Activated naive CD4-positive, alpha-beta T cell treated with anti-CD3 and anti-CD28 coated beads, Interleukin-2, amount 50 U/mL, for 72 hours (primary cell): ENCODE measurements at places on chromosomes 12 and 14.
A peak's percentile ranks its signal among the peaks of the same experiment; 100 is the strongest.

DNA sequence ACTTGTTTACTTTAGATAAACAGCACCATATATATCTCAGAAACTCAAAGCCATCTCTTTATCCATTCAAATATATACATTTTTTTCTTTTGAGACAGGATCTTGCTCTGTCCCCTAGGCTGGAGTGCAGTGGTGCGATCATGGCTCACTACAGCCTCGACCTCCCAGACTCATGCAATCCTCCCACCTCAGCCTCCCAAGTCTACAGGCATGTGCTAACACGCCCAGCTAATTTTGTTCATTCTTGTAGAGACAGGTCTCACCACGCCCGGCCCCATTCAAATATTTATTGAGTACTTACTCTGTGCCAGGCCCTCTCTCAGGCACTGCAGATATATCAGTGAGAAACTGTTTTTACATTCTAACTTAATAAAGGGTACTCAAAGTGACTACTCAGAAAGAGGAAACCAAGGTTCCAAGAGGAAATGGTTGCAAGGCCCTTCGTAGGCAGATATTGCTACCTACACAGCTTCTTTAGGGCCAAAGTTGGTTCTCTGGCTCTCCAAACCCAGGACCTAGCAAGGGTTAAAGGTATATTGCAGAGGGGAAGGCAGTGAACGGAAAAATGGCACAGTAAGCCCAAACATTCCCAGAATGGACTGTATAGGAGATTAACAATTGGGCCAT lies 2.9 kb downstream of the ATXN3 start:
- DNase-seq, result no peak

DNA sequence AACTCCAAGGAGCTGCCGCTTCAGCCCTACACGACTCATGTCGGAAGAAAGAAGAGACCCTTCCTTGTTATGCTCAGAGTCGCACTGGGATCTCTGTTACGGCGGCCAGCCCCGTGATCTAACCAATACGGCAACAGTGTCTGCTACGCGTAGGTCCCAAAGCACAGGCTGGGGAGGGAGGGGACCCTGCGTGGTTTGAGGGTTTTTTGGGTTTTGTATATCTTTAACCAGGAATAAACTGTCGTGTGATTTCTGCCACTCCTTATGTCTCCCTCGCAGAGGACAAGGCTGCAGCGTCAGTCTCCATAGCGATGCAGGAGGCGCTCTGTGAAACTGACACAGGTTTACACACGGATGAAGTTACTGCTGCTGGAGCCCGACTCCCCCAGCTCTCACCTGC lies 60.0 kb upstream of the DIO3 start:
- DNase-seq, result peak; percentile 14

- DNase-seq, result no peak
Observed at GRCh38 chr14:65224799-65225198, 122.5 kb upstream of the MAX start.

DNA sequence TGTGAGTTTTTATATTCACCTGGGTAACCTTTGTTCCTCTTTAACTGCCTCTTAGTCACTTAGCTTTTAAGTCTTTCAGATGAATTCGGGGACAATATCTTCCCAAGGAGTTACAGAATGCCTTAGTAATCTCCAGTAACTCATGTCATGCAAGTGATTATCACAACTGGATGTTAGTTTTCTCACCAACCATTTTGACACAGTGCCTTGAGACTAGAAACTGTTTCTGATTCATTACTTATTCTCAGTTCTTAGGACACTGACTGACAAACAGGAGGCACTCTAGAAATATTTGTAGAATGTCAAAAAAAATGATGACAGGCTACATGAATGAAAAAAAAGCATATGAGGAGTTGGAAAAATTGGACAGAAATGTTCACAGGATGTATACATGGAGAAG lies 335.1 kb downstream of the ACSS3 start:
- no peak for DNase-seq

DNA sequence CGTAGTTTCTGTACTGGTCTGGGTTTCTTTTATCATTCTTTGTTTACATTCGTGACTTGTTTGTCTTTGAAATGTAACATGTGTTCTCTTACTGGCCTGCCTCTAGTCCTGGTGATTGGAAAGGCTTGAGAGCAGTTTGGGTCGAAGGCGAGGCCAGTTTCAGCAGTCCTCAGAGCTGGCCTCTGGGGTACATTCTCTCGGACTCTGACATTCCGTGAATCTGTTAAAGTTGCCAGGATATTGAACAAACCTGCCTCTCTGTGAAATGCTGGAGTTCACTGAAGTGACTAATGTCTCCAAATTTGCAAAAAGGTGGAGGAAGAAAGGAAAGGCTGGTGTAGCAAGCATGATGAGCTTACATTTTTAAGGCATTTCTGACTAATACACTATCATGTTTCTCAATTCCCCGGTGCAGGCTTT lies 1.5 kb downstream of the PLEKHA5 start:
- DNase-seq, result no peak

- DNase-seq, result no peak
Observed at GRCh38 chr14:35121026-35121886, 534 bp downstream of the PPP2R3C start.

GRCh38 chr12:68038650-68039049 lies 49.4 kb downstream of the IFNG-AS1 start:
- DNase-seq, result no peak

GRCh38 chr12:54734196-54734950 lies 86.2 kb upstream of the DCD start:
- no peak for DNase-seq

DNA sequence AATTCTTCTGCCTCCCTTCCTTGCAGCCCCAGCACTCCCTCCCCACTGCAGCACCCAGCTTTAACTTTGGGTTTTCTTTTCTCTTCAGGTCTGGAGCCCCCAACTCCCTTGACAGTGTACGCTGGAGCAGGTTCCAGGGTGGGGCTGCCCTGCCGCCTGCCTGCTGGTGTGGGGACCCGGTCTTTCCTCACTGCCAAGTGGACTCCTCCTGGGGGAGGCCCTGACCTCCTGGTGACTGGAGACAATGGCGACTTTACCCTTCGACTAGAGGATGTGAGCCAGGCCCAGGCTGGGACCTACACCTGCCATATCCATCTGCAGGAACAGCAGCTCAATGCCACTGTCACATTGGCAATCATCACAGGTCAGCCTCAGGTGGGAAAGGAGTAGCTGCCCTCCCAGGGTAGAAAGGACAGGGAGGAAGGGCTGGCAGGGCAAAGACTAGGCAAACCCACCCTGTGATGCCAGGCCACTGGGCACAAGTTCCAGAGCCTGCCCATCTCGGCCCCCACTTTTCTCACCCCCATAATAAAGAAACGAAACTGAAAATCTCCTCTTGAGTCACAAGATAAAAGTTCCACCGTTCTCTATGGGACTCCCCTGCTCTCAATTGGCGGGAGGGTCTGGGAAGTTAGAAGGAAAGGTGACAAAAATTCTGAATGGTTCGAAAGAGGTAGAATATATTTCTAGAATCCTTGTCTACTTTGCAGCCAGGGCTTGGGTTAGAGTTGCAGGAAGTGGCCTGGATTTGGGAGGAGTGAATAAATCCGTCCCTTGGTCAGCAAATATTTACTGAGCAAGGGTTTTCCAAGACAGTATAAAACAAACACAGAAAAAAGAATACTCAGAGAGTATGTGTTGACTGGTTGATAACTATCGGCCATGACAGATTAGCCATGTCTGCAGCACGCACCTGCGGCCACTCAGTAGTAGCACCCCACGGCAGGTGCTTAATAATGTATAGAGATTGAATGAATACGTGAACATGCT lies 3.2 kb downstream of the LAG3 start:
- DNase-seq, result no peak

- no peak for DNase-seq
Observed at GRCh38 chr12:127035011-127035879, 1231.7 kb upstream of the TMEM132C start.

DNA sequence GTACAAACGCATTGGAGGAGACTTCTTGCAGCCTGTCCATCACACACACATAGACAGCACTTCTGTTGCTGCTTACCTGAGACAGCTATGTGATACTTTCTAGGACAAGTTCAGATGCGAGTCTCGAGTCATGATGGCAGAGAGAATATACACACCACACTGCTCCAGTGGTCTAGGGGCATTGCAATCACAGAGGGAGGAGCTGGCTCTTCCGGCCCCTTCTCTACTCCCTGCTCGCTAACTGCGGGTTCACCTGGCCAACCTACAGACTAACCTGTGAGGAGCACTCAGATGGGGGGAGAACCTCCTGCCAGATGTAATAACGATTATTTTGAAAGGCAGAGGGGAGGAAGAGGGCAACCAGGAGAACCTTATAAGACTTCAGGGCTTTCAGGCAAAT lies 30.7 kb downstream of the EMP1 start:
- no peak for DNase-seq

DNA sequence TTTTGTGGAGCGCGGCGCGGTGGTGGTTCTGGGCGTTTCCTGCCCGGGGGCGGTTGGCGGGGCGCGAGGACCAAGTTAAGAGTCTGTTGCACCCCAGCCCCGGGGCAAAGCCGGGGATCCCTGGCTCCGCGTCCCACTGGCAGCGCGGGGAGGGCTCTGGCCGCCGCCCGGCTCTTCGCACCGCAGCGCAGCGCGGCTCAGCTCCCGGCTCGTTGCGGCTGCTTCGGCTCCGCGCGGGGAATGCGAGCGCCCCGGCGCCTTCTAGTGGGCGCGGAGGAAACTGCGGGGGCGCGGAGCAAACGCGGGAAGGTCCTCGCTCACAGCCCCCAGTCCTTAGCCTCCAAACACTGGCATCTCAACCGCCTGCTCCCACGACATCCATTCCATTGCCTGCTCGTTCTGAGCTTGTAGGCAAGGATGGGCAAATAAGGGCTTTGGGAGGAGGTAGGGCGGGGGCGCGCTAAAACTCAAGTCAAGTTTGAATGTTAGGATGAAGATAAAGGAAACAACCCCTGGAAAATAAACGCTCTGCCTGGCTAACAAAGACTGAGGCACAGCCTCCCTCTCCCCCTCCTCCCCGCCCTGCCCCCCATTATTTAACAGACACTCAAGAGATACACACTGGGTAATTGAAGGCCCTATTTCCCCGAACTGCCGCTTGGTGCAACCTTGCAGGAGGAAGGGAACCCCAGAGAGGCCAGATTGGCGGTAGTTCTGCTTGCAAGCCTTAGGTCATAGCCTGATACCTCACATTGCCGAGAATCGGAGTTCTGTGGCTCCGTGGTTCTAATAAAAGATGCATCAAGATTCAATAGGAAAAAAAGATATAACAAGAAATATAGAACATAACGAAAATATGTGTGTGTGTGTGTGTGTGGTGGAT lies at the start of gene B4GALNT1:
Gene B4GALNT1 (minus strand): TSS at position 244 of the 883 bp plus-strand sequence. CDS start 1,069 bp downstream, outside the sequence.
- DNase-seq, result peak; percentile 85

DNA sequence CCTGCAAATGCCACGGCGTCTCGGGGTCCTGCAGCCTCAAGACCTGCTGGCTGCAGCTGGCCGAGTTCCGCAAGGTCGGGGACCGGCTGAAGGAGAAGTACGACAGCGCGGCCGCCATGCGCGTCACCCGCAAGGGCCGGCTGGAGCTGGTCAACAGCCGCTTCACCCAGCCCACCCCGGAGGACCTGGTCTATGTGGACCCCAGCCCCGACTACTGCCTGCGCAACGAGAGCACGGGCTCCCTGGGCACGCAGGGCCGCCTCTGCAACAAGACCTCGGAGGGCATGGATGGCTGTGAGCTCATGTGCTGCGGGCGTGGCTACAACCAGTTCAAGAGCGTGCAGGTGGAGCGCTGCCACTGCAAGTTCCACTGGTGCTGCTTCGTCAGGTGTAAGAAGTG lies 16.8 kb downstream of the WNT5B start:
- no peak for DNase-seq

GRCh38 chr12:12398026-12398859 lies 41.4 kb downstream of the BORCS5 start:
- no peak for DNase-seq

- DNase-seq, result no peak
Observed at GRCh38 chr14:103749452-103749851, 33.8 kb downstream of the ZFYVE21 start.

DNA sequence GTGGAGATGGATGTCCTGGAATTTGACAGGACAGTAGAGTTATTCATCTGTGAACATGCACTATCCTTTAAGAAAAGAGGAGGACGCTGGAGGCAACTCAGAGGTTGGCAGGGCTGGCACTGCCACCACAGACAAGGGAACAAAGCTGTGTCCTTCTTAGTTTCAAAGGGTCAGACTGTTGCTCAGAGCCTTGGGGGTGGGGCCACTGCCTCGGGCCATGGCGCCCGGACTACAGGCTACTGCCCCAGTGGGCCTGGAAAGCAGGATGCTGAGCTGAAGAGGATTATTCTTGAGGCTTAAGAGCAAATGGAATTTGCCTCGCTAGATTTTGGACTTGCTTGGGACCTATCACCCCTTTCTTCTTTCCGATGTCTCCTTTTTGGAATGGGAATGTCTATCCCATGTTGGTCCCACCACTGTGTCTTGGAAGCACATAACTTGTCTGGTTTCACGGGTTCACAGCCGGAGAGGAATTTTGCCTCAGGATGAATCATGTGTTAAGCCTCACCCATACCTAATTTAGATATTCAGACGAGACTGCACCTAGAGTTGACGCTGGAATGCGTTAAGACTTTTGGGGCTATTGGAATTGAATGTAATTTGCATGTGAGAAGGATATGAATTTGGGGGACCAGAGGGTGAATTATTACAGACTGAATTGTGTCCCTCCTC lies 114.8 kb upstream of the RFLNA start:
- no peak for DNase-seq

DNA sequence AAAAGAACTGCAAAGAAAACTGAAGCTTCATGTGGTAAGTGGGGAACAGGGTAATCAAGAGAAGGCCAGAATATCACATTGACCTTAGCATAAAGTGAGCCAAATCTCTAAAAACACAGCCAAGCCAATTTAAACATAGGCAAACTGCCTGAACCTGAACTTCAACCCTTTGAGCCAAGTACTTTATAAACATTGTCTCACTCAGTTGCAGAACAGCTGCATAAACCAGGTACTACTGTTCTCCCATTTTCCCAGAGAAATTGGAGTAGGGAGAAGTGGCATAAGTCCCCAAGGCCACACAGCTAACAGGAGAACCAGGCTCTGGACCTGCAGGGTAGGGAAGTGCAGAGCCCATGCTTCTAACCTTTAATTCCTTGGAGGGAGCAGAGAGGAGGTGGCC lies 30.4 kb upstream of the FKBP4 start:
- no peak for DNase-seq

- no peak for DNase-seq
Observed at GRCh38 chr12:4645023-4645422, 3.8 kb downstream of the AKAP3 start.

DNA sequence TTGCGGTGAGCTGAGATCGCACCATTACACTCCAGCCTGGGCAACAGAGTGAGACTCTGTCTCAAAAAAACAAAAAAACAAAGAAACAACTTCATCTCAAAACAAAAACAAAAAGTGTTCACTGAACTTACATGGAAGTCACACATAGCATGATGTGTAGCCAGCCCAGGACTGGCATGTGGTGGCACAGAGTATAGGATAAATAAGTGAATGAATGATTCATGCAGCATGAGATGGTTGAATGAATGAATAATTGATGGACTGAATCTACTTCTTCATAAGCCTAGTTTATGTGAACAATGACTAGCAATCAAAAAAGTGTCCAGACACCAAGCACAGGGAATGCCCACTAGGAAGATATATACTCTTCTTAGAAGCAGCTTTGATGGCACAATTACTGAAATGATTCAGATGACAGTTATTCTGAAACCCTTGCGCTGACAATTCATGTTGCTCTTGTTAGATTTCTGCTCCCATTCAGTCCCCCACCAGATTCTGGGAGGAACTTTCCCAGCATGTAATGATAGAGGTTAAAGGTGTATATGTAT lies 31.6 kb upstream of the SERPINA6 start:
- no peak for DNase-seq
